ENCODE measurements at places on chromosomes 7 and 10.

DNA sequence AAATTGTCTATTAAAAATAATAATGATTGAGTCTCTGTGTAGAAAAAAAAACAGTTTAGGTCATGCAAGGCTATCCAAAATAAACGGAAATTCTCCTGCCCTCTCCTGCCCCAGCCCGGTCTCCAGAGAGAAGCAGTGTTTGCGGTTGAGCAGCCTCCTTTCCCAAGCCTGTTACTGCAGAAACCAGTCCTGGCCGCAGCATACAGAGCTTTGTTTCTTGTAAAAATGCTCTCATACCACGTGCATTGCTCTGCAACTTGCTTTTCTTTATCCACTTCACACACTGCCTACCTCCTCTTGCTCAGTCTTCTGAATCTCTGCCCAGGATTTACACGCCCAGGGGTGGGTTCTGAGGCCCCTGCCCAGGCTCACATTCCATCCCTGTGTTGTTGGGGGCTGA lies 34.4 kb upstream of the CUL1 start:
- no peak for DNase-seq

DNA sequence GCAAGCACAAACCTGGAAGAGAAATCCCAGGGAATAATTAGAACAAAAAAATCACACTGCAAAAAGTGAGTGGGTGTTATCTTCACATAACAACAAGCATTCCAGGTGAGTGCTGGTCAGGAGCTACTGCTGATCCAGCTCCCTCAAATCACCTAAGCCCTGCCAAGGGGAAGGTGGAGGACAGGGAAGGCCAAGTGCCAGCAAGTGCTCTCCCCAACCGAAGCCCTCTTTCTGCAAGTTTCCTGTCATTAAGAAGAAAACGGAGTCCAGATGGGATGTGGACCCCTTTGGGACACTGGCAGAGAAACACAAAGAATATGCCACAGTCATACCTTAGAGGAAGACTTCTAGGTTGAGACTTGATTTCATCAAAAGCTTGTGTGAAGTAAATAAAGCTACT lies 933.0 kb upstream of the ZNF722 start:
- DNase-seq: no peak

- no peak for DNase-seq
These were observed 5.8 kb upstream of the GFRA1 start for GRCh38 chr10:116278846-116279245.

GRCh38 chr7:128309976-128310375 lies 33.7 kb downstream of the RBM28 start:
- no peak for DNase-seq

- no peak for DNase-seq
These were observed 76.1 kb downstream of the LRRC17 start for GRCh38 chr7:102988631-102989560.

- DNase-seq: no peak
These were observed 31.3 kb downstream of the MKX start for GRCh38 chr10:27714349-27714748.

- no peak for DNase-seq
These were observed 69.5 kb downstream of the ADCYAP1R1 start for GRCh38 chr7:31121601-31122000.

- DNase-seq: no peak
These were observed 30.6 kb downstream of the ANK3 start for GRCh38 chr10:60359066-60359465.

DNA sequence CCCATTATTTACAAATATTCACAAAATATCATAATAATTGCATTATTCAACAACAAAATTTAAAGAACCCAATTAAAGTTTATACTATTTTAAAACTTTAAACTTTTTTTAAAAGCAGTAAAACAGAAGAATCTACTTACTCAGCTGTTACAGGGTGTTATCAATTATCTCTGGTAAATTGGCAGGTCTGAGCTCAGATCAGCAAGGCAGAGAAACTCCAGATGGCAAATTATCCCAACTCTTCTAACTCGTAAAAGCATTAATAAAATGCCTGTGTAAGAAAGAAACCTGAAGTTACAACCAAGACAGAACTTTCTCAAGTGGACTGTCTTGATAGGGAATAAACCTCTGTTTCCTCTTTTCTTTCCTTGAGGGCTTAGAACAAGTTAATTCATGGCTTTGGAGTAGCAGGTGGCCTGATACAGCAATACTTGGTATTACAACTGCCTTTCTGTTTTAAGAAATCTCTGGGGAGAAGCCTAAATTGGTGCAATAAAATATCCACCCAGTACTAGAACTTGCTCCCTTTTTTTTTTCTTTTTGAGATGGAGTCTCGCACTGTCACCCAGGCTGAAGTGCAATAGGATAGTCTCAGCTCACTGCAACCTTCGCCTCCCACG lies 275.3 kb upstream of the MKLN1 start:
- DNase-seq: no peak

DNA sequence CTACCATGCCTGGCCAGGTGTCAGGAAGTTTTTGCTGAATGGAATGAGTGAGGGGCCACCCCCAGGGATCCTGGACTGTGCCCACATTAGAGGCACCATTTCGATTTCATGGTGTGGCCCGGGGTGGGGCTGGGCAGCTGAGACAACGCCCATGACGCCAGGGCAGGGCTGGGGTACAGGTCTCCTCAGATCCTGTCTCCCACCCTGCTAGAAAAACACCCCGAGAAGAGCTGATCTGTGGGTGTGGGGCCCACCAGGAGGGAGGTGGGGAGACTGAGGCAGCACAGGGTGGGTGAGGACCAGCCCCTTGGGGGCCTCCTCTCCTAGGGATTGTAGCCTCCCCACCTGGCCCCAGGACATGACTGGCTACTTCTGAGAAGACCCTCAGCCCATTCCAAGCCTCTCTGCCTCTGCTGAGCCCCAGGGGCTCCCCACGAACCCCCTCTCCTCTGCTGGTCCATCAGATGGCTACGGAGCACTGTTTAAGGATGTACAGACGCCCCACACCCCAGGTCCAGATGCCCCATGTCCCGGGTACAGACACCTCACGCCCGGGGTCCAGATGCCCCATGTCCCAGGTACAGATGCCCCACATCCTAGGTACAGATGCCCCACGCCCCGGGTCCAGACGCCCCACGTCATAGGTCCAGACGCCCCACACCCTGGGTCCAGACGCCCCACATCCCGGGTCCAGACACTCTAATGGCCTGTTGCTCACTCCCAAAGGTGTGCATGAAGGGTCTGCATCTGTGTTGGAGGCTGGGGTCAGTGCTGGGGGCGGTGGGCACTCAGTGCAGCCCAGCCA lies 99.4 kb downstream of the MICALL2 start:
- no peak for DNase-seq

GRCh38 chr7:33753881-33754525 lies 151.3 kb upstream of the BMPER start:
- no peak for DNase-seq

DNA sequence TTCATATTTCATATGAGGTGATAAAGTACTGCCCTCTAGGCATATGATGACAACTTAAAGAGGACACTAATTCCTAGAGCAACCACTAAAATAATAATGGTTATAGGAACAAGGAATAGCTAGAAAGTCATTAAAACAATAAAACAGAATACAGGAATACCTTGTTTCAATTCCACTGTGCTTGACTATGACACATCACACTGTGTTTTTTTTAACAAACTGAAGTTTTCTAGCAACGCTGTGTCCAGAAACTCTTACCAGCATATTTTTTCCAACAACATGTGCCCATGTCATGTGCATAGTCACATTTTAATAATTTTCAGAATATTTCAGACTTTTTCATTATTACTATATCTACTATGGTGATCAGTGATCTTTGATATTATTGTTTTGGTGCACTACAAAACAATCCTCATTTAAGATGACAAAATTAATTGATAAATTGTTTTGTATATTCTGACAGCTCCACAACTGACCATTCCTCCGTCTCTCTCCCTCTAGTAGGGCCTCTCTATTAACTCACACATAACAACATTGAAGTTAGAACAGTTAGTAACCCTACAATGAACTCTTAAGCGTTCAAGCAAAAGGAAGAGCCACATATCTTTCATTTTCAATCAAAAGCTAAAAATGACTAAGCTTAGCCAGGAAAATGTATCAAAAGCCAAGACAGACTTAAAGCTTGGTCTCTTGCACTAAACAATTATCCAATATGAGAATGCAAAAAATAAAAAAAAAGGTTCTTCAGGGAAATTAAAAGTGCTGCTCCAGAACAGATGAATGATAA lies 85.8 kb downstream of the SNX13 start:
- DNase-seq: no peak

DNA sequence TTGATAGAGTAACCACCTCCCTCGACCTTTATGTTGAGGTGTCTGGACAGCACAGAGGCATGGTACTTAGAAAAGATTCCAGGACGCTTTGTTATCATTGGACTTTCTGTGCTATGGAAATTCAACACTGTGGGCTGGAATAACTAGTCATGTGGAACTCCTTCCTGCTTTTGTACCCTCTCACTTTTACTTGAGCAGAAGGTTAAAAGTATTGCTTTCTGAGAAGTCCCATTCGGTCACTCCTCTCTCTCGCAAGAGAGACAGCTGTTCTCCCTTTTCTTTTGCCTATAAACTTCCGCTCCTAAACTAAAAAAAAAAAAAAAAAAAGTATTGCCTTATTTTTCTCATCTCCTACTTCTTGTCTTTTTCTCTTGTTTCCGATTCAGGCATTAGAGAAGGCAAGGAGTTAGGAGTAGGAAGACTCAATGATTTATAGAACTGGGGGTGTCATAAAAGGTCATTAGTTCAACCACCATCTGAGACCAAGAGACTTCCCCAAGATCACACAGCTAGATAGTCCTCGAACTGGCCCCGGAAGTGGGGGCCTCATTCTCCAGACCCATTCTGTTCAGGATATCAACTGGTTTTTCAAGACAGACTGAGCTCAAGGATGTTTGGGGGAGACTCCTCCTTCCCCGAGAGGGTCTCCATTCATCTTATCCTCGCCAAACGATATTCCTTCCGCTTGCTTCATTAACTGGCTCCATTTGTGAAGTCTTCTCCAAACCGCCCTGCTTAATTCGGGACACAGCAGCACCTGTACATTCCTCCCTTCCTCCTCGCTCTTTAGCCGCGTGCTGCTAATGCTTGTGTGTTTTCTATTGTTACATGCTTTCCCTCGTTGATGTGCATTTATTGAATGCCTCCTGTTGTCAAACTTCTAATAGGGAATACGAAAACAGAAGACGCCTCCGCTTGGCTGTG lies 995 bp upstream of the INPP5F start:
- no peak for DNase-seq

GRCh38 chr10:129853562-129853903 lies 110.5 kb downstream of the EBF3 start:
- DNase-seq: no peak

DNA sequence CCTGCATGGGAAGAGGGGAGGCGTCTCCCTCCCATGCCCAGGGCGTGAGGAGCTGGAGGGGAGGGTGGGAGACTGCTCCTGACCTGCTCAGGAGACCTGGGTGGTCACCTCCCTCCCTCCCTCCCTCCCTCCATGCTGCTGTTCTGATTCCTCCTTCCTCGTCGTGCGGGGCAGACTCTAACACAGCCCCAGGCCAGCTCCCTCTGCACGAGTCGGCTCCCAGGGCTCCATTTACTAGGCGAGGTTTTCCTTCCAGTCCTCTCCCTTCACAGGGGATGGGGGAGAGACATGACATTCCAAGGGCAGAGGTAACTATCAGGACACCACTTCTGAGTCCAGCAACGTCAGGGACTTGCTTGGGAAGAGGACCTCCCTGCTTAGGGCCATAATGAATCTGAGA lies 23.6 kb downstream of the VIPR2 start:
- DNase-seq: no peak

DNA sequence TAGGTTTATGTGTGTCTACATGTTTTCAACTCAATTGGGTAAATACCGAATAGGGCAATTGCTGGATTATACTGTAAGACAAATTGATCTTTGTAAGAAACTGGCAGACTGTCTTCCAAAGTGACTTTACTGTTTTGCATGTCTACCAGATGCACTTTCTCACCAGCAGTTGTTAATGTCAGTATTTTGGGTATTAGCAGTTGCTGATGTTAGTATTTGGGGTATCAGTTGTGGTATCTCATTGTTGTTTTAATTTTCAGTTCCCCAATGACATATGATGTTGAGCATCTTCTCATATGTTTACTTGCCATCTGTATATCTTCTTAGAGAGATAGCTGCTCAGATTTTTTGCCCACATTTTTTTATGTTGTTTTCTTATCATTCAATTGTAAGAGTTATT lies 10.6 kb downstream of the PDE6C start:
- DNase-seq: no peak

DNA sequence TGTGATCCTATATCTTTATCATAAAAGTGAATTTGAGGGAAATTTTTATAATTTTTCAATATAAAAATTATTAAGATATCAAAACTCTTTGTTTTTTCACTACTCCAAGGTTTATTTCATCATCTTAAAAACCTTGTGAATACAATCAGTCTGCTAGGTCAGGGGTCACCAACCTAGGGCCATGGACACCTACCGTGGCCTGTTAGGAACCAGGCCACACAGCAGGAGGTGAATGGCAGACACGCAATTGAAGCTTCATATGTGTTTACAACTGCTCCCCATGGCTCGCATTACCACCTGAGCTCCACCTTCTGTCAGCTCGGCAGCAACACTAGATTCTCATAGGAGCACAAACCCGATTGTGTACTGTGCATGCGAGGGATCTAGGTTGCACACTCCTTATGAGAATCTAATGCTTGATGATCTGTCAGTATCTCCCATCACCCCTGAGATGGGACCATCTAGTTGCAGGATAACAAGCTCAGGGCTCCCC lies 271.2 kb upstream of the C7orf33 start:
- DNase-seq: no peak

GRCh38 chr10:3478153-3478552 lies 305.6 kb upstream of the PITRM1 start:
- no peak for DNase-seq

DNA sequence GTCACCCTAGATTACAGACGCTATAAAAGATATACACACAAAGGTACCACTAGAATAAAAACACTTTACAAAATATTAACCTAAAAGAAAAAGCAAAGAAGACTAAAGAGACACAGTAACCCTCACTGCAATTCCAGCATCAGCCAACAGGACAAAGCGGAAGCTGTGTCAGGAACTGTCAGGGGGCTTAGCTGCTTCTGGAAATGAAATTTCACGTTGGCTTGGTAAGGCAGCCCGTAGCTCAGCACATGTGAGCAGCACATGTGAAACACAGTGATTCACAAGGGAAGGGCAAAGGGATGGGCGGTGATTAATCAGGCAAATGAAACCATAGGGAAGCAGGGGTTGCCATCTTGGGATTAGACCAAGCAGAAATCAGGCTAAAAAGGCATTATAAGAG lies 195.4 kb downstream of the MGMT start:
- no peak for DNase-seq

DNA sequence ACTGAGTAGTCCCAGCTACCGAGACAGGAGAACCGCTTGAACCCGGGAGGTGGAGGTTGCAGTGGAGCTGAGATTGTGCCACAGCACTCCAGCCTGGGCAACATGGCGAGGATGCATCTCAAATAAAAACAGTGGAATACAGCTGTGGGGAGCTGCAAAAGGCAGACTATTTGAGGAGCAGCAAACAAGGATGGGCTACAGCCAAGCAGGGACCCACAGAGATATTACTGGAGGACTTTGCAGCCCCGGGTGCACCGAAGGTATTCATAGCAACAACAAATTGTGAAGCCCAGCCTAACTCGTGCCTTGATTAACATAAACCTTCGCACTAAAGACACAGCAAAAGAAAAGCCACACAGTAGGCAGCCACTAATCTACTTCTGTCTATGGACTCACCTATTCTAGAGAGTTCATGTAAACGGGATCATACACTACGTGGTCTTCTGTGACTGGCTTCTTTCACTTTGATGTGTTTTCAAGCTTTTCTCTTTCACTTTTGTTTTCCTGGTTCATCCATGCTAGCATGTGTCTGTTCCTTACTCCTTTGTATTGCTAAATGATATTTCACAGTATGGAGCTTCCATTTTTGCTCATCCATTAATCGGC lies 34.0 kb downstream of the PODXL start:
- DNase-seq: no peak

Data from mucosa of descending colon (tissue), 3 donors.